Kidney capillary endothelial cell (primary cell): ENCODE measurements at places on chromosomes 1 and 21.

GRCh38 chr1:8381618-8382017 is 63.7 kb downstream of the SLC45A1 start:
- no peak for DNase-seq

GRCh38 chr21:43994085-43994484 is 18.0 kb upstream of the TRAPPC10 start:
- DNase-seq: no peak

DNA sequence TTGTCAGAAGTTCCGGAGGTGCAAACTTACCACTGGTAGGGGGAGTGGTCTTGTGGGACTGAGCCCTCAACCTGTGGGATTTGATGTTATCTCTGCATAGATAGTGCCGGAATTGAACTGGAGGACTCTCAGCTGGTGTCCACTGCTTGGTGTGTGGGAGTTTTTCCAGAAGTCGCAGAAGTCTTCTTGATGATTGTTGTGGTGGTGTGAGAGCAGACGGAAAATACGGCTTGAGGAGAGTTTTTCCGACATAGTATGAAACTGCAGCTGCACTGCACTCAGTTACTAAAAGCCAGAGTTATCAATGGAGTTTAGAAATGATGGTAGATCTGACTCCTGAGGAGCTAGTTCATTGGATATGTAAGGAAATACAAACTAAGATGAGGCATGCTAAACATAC is 14.9 kb downstream of the RGS5 start:
- DNase-seq: no peak

GRCh38 chr1:102861247-102861646 is 247.1 kb downstream of the COL11A1 start:
- DNase-seq: no peak

DNA sequence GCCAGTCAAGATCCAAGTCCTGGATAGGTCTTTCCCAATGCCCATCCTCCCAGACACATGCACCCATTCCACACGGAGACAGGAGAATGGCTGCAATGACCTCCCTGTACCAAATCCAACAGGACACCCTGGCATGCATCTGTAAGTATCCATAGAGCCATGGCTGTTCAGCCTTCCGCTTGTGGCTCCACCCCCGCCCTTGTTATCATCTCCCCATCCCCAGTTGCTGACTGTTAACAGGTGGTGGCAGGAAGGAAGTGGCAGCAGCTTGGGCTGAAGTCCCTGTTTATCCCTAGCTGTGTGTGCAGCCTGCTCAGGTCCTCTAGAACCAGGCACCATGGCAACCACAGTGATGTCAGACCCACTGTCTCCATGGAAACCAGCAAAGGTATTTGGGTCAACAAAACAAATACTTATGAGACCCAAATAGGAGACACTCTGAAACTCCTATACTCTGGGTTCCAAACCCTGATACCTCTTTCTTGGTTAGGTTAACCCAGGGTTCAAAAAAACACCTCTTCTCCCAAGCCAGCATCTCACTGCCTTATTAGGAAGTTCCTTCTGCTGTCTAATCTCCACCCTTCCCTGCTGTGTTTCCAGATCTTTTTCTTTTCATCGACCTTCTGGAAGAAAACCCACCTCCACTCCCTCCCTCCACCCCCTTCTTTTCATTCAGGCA is 721 bp downstream of the PBXIP1 start:
- peak; percentile 63 for DNase-seq

DNA sequence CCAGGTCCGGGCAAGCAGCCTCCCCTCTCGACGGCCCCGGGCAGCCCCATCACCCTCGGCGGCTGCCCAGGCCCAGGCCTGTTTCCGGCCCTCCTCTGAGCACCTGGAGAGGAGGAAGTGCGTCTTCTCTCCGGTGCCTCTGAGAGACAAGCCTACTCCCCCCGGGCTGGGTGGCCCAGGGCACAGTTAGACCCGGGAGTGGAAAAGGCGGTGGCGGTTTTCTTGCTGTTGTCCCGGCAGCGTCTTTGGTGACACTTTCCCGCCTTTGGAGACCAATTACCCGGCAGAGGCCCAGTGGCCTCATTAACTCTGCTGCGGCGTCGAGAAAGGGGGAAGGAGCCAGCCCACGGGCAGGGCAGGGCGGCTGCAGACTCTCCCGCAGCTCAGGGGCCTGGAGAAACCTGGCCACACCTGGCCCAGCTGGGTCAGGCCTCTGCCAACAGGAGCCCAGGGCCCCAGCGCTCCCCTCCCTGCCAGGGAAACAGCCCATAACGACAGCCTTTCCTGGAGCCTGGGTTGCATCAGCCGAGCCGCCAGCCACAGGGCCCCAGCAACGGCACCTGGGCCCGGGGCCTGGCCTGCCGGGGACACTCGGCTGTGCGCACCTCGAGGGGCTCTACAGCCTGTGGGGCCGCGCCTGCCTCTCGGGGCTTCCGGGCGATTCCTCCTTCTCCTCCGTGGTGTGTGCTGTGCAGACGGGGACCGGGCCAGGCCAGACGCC is 28.4 kb upstream of the C1orf159 start:
- DNase-seq: no peak

DNA sequence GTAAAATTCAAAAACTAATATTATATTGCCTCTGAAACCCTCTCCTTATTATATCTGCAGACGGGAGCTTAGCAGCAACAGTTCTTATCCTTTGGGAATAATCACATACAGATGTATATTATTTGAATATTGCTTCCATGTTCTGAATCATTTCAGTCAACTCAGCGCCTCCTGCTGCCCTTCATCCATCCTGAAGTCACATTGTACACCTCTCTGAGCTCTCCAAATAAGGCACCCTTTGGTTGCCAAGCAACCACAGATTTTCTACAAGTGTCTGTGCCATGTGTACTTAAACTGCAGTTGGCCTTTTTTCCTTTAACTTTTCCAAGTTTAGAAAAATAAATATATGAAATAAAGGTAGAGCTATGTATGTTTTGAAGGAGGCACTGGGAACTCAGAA is 384.3 kb downstream of the LRRIQ3 start:
- no peak for DNase-seq

DNA sequence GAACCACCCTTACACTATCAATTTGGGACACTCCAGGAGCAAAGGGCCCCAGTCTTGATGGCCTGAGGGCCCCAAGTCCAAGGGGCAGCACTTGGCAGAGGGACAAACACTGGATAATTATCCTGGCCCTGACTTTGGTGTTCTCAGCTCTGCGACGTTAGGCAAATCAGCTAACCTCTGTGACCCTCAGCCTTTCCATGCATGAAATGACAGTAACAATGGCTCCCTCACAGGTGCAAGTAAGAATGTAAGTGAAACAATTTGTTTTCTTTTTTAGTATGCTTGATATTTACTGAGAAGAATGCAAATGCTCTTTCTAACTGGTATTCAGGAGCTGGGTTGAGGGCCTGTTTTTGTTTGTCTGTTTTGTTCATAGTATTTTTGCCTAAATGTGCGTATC is 61.6 kb upstream of the PRDX6 start:
- no peak for DNase-seq

- DNase-seq: no peak
These were observed 110.1 kb upstream of the SLC44A3 start for GRCh38 chr1:94709891-94710581.

DNA sequence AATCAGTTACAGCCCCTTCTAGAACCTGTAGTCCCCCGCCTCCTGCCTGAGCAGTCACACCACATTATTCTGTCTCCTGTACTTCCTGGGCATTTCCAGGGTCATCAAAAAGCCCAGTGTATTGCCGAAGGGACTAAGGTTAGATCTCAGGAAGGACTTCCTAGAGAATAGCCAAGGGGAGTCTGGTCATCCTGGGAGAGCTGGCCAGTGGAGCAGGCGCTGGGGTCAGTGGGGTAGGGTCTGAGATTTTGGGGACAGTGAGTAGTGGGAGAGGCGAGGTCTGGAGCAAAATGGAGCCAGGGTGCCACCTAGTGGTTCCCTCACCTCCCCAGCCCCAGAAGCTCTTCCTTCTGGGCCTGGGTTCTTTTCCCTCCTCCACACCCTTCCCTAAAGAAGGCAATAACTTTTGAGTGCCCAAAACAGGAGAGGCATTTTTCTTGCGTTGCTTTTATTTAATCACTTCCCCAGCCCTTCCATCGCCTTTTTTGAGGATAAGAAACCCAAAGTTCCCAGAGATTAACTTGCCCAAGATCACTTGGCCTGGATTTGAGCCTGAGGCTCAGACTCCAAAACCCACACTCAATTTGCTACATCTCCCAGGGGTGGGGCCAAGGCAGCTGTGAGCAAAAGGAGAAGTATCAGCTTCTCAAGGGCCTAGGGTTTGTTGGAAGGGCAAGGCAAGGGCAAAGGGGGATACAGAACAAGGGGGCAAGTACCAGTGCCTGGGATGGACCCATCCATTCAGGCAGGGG is 7.3 kb upstream of the PMVK start:
- DNase-seq: peak; percentile 29

- no peak for DNase-seq
These were observed 34.4 kb upstream of the PADI1 start for GRCh38 chr1:17170571-17170970.

GRCh38 chr1:208047975-208048374 is 137.1 kb upstream of the CD34 start:
- no peak for DNase-seq

DNA sequence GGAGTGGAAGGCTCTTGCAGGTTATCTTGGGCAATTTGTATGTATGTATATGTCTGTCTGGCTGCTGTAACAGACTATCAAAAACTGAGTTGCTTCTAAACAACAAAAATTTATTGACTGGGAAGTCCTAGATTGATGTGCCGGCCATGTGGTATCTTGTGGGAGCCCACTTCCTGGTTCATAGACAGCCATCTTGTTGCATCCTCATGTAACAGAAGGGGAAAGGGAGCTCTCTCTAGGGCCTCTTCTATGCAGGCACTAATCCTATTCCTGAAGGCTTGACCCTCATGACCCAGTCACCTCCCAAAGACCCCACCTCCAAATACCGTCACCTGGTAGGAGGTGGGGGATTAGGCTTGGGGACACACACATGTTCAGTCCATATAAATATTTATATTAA is 9.2 kb downstream of the GIPC2 start:
- no peak for DNase-seq

GRCh38 chr1:173205146-173206051 is 1.7 kb downstream of the TNFSF4 start:
- DNase-seq: no peak

GRCh38 chr1:226708342-226708780 is 30.7 kb downstream of the ITPKB start:
- peak; percentile 55 for DNase-seq

- DNase-seq: no peak
These were observed 414.1 kb upstream of the PROX1 start for GRCh38 chr1:213573648-213574009.

DNA sequence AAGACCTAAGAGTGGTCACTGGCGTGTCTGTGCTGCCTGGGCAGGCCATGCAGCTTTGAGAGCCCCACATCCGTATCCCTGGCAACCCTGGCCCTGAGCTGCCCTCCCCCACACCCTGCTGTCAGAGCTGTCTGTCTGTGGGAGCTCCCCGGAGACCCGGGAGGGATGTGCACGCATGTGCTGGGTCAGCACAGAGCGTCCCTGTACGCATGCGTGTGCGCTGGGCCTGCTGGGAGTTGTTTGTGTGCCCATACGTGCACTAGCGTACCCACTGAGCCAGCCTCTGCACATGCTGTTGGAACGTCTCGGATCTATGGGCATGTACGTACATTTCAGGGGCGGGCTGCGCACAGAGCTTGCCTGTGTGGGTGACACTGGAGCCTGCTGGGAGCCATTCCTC is 89.3 kb downstream of the EPHB2 start:
- DNase-seq: no peak

GRCh38 chr21:35855484-35855883 is 204.8 kb downstream of the SETD4 start:
- DNase-seq: no peak

DNA sequence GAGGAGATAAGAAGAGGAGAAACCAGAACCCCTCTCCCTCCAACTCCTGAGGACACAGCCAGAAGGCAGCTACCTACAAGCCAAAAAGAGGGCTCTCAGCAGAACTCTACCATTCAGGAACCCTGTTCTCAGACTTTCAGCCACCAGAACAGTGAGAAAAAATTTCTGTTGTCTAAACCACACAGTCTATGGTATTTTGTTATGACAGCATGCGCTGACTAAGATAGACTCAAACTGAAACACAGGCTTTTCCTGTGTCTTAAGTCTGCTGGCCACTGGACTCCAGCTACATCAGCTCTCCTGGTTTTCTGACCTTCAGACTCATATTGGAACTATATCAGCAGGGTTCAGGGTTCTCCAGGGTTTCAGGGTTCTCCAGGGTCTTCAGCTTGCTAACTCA is 126.5 kb upstream of the TNFSF4 start:
- DNase-seq: no peak

DNA sequence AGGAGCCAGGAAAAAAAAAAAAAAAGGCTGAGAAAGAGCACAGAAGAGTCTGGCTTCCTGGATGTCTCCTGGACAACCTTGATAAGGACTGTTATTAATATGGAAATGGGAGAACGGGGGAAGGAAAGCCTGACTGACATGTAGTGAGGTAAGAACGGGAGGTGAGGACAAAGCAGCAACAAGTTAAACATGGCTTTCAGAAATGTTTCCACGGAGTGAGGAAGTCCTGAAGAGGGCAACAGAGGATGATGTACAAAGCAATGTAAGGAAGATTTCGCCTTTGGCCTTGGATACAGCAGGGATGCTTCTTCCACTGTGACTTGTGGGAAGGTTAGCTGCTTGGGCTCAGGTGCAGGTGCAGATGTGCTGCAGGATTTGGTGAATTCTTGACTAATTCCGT is 11.9 kb upstream of the NIBAN1 start:
- DNase-seq: no peak

GRCh38 chr1:1343811-1344421 is 5.3 kb downstream of the DVL1 start:
- no peak for DNase-seq
